NCI-H526 (cell line): ENCODE measurements at places on chromosomes 7 and 10.

DNA sequence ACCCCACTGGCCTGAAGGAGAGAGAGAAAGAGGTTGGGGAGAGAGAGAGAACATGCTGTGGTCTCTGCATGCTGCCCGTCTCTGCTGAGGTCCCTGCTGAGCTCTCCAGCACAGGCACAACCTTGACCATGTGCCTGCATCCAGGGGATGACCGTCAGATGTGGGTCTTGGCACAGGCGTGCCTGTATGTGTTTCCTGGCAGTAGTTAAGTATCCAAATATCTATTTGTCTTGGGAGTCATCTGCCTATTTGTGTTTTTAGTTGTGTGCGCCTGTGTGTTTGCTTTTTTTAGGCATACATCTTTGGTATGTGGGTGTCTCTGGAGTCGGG lies 1.9 kb upstream of the UNC5B start:
- DNase-seq, result no peak

- no peak for DNase-seq
These were observed 930 bp downstream of the GIMAP6 start for GRCh38 chr7:150631084-150631826.

DNA sequence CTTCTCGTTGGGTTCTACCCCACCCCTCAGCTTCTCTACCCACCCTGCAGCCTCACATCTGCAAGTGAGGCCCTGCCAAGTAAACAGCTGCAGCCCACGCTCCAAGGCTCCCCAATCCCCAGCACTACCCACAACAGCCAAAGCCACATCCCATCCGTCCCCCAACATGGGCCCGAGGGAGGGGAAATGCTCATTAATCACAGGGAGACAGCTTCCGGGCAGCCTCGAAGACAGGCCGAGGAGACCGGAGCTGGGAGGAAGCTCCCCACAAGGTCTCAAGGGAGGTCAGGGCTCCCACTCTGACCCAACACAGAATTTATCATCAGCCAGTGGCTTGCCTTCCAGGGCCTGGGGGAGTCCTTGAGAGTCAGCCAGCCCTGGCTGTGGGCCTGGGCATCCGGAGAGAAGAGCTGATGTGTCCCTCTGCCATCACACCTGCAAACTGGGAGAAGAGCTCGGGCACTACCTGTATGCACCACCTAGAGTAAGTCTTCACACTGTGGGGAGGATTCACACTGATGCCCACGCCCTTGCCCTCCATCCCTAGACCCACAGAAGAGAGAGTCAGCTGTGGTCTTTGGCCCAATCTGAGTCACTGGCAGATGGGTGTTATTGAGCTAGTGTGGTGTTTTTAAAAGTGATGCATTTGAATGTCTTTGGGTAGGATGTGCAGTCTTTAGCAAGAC lies 115.5 kb upstream of the ZMIZ1 start:
- no peak for DNase-seq

DNA sequence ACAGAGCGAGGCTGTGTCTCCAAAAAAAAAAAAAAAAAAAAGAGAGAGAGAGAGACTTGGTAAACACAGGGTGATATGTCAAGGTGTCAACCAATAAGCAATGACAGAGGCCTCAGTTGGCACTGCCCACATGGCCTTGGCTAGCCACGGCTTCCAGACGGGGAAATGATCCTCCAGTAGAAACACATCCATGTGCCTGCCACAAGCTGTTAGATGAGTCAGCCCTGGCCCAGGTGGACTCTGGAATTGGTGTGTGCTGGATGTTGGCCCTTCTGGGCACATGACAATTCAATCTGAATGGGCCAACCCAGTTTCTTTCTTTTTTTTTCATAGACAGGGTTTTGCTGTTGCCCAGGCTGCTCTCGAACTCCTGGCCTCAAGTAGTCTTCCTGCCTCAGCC lies 13.7 kb downstream of the RFC2 start:
- DNase-seq, result no peak

- no peak for DNase-seq
These were observed 43.2 kb downstream of the CHST3 start for GRCh38 chr10:72007246-72007892.

DNA sequence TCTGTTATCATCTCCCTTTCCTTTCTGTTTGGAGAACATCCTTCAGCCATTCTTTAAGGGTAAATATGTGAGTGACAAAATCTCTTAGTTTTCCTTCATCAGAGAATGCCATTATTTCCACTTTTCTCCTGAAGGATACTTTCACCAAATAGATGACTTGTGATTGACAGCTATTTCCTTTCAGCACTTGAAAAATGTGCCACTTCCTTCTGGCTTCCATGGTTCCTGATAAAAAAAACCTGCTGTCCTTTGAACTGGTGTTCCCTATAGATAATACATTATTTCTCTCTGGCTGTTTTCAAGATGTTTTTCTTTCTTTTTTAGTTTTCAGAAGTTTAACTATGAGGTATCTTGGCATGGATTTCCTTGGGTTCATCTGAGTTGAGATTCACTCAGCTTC lies 79.7 kb downstream of the TBXAS1 start:
- DNase-seq, result no peak

GRCh38 chr10:100859484-100859763 lies 53.3 kb upstream of the SLF2 start:
- no peak for DNase-seq
